Caco-2 (cell line): ENCODE measurements at places on chromosomes 16 and 17. TPM values are rescaled to one million over a fixed set of nuclear protein-coding genes. Genes with fewer than 3 reads are reported as not detected.

DNA sequence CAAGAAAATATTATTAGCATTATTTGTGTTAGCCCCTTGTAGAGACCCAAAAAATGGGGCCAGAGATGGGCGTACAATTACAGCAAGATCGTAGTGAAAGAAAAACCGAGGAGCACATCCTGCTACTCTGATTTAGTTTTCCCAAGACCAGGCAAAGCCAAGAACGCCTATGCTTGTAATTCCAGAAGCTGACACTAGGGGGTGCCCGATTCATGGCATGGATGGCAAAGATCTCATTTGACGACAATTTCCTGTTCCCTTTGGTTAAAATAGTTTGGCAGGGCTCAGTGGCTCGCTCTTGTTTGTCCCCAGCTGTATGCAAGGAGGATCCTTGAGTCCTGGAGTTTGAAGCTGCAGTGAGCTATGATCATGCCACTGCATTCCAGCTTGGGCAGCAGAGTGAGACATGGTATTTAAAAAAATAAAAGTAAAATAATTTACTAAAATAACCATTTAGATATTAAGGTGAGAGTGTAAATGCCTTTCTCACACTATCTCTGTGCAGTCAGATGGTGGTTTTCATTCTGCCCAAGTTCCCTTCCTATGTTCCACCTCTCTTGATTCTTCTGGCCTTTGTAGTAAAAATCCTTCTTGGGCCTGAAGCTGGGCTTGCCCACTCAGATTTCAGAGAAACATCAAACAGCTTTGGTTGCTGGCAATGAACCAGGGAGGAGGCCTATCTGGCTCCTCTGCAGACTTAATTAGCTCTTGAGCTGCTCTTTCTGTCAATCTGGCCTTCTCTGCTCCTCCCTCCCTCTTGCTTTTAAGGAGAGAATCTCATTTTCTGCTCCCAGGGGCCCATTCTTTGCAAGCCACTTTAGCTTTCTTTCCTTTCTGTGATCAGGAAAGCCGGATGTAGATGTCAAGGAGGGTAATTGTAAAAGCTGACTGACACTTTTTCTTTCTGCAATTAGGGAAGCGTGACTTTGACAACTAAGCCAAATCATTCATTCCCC is 31.2 kb downstream of the TMEM238L start:
- no peaks in the 10 kb centered on the region for H3K27me3 ChIP-seq
- H3K36me3 ChIP-seq = no peaks in the 10 kb centered on the region
- no peak overlapping the region for H3K4me3 ChIP-seq
- no peak overlapping the region for H3K27ac ChIP-seq

DNA sequence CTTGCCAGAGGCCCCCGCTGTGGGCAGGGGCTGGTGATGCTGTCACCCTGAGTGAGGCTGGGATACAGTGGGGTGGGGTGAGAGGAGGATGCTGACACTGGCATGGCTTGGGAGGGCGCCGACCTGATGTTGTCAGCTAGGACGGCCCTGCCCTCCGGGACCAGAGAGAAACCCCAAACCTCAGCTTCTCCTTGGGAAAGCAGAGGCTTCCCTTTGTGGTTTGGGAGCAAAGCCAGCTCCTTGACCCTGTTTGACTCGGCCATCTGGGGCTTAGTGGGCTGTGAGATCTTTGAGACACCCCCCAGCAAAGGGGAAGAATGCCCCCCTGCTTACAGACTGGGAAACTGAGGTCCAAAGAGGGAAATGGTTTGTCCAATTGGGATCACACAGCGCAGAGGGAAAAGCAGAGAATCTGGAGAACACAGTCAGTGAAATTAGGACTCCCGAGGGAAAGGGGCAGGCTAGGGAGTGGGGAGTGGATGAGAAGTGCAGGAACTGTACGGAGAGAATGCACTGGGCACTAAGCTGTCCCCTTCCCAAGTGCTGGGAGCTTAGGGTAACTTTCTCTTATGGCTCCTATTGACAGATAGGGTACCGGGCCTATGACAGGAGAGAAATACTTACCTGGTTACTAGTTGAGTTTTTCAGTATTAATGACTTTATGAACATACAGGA is 40.7 kb upstream of the DLX4 start:
- H3K27ac ChIP-seq = no peak overlapping the region
- no peaks in the 10 kb centered on the region for H3K27me3 ChIP-seq
- no peak overlapping the region for H3K4me3 ChIP-seq
- H3K36me3 ChIP-seq = no peaks in the 10 kb centered on the region
- DNase-seq = no peak
- H3K4me1 ChIP-seq = peaks cover 23% of the 10 kb centered on the region

GRCh38 chr16:87515475-87516330 is 22.9 kb upstream of the ZCCHC14 start:
- no peaks in the 10 kb centered on the region for H3K27me3 ChIP-seq
- H3K27ac ChIP-seq = no peak overlapping the region
- DNase-seq = no peak
- H3K4me1 ChIP-seq = no peaks in the 10 kb centered on the region
- H3K36me3 ChIP-seq = no peaks in the 10 kb centered on the region

Gene ACSM2B
- 0.56 and 1.4 TPM in 2 replicates for total RNA-seq

DNA sequence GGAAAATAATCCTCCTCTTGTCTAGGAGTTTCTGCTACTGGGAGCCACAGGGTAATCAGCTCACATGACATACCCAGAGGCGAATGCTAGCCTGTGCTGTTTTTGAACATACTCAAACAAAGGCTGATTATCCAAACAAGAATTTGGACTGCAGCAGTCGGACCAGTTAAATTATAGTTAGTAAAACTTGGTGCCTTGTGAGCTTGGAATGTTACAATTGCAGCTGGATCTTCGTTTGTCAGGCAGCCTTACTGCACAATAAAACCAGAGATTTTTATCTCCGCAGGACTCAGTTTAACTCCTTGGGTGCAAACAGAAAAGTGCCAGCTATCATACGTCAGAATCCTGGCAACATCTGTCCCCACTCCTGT is 163.8 kb upstream of the TBX2 start:
- H3K27ac ChIP-seq = peak overlapping the region; percentile 55
- H3K36me3 ChIP-seq = no peaks in the 10 kb centered on the region
- no peaks in the 10 kb centered on the region for H3K27me3 ChIP-seq
- no peak overlapping the region for H3K4me3 ChIP-seq

DNA sequence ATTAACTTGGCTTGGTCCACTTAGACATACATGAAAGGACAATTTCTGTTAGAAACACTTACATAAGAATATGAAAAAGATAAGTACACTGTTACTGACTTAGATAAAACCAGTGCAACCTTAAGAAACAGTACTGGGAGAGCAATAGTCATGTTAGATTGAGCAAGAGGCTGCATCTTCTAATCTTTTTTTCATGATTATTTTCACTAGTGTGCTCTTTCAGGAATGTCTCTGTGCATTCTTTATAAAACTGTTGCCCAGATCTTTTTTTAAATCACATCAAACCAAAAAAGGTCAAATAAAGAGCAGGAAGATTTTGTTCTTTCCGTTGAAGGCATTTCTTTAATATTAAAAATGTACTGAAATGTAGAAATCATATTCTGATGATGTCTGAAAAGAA is 100.7 kb upstream of the AXIN2 start:
- H3K4me3 ChIP-seq = no peak overlapping the region
- H3K27me3 ChIP-seq = no peaks in the 10 kb centered on the region
- peaks cover 14% of the 10 kb centered on the region for H3K4me1 ChIP-seq
- no peak overlapping the region for H3K27ac ChIP-seq
- DNase-seq = no peak

DNA sequence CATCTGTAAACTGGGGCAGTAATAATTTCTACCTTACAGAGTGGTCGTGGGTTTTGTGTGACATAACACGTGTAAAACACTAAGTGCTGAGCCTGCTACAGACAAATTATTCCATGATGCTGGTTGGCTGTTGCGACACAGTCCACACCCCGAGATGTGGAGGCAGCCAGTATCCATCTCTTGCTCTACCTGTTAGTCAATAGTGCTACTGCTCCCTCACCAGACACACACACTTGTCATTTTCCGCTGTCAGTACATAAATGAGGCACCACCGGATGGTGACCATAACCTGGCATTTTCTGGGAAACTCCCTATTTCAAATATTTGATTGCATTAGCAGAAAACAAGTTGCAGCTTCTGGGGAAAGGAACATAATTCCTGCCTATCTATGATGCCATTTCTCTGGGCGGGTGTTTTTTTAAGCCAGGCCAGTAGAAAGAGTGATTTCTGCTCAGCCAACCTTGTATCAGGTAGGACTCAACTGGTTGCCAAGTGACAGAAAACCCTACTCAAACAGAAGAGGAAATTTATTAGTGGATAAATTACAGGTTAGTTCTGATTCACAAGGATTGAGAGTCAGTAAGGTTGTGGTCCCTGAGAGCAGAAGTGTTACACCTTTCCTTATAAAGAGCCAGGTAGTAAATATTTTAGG is 24.1 kb downstream of the DNAJA2 start:
- peaks cover 7% of the 10 kb centered on the region for H3K4me1 ChIP-seq
- H3K27ac ChIP-seq = no peak overlapping the region
- H3K4me3 ChIP-seq = no peak overlapping the region
- H3K36me3 ChIP-seq = no peaks in the 10 kb centered on the region

Gene SLFN12
- total RNA-seq = not detected in 2 replicates

DNA sequence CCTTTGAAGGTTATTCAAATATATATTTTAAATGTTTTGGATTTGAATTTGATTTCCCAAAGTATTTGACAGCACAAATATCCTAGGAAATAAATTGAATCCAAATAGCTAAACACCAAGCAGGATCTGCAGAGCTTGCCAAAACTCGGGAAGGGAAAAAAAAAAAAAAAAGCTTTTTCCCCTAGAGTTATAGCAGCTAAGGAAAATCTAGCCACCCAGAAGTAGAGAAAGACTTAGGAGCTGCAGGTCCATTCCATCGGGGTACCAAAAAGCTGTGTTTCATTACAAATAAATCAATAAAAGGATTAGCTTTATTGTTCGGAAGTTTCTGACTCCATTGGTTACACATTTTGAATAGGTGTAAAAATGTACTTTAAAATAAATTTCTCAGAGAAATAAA is 19.3 kb downstream of the HSF5 start:
- no peak for DNase-seq
- H3K4me1 ChIP-seq = no peaks in the 10 kb centered on the region
- no peak overlapping the region for H3K4me3 ChIP-seq

Gene OSGIN1
- 18.6 and 21.8 TPM in 2 replicates for total RNA-seq

DNA sequence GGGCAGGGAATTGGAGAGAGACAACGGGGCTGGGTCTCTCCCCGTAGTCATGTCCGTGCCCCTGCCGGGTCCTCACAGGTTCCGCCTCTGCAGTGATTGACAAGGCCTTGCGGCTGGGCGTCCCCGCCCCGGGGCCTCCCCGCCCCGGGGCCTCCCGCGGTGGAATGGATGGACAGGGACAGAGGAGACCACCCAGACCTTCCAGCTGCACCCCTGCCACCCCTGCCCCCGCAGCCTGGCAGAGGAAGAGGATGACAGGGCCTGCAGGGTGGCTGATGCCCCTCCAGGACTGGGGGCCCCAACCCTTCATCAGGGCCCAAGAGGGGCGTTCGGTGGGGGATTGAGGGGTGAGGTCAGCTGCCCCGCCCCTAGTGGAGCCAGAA is 216.4 kb upstream of the CIBAR2 start:
- no peaks in the 10 kb centered on the region for H3K36me3 ChIP-seq
- no peak for DNase-seq
- H3K27me3 ChIP-seq = no peaks in the 10 kb centered on the region

- no peaks in the 10 kb centered on the region for H3K27me3 ChIP-seq
- no peak overlapping the region for H3K27ac ChIP-seq
- DNase-seq = no peak
Observed at GRCh38 chr16:77462894-77463293, 28.1 kb upstream of the ADAMTS18 start.

DNA sequence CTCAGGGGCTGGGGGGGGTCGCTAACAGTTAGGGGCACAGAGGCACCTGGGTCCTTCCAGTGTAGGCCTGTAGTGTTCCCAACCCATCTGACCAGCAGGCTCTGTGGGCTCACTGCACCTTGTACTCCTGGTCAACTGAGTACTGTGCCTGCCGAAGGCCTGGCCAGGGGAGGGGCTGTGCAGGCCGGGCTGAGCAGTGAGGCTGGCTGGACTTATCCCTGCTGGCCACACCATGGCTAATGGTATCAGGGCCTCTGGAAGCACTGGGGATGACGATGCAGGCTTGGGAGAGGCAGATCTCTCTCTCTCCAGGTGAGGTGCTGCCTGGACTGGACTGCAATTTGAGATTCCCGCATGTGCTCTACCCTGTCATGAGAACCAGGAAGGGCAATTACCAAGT is 58.9 kb upstream of the SDK2 start:
- H3K27ac ChIP-seq = no peak overlapping the region
- H3K36me3 ChIP-seq = no peaks in the 10 kb centered on the region
- no peak for DNase-seq

DNA sequence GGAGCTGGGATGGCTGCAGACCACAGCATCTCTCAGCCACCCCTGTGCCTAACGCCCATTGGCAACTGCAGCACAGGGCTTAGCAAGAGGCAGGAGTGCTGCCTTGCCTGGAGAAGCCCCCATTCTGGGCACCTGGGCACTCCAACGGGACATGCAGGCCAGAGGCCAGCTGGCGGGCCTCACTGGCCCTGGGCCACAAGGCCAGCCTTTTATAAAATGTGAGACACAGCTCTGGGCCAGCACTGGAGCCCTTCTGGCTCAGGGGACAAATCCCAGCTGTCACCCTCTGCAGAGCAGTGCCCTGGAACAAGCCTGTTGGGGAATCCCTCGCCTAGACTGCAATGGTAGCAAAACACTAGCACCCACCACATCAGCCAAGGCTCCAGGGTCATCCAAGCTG is 171.8 kb downstream of the WSCD1 start:
- no peaks in the 10 kb centered on the region for H3K27me3 ChIP-seq
- no peaks in the 10 kb centered on the region for H3K36me3 ChIP-seq
- DNase-seq = no peak
- no peak overlapping the region for H3K27ac ChIP-seq
- no peak overlapping the region for H3K4me3 ChIP-seq
- no peaks in the 10 kb centered on the region for H3K4me1 ChIP-seq

Gene ATP1B2
- total RNA-seq = 0.11 and 0.14 TPM in 2 replicates

Gene KAT7
- 131 and 137 TPM in 2 replicates for total RNA-seq

DNA sequence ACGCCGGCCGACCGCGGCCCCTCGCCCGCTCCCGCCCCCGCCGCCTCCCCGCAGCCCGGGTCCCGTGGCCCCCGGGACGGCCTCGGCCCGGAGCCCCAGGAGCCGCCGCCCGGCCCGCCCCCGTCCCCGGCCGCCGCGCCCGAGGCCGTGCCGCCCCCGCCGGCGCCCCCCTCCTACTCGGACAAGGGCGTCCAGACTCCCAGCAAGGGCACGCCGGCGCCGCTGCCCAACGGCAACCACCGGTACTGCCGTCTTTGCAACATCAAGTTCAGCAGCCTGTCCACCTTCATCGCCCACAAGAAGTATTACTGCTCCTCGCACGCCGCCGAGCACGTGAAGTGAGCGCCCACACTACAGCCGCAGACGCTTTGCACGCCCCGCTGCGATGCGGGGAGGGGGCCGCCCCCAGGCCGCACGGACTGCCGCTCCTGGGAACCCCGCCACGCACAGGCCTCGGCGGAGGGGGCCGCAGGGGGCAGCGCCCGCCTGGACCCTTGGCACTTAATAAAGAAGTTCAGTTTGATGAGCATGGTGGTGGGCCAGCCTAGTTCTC is 35.5 kb upstream of the ZC3H18 start:
- H3K27ac ChIP-seq = no peak overlapping the region
- H3K4me1 ChIP-seq = 0 out of 2 replicates have a peak, but pooled peaks cover 1% of the 10 kb centered on the region
- H3K27me3 ChIP-seq = no peaks in the 10 kb centered on the region
- no peak overlapping the region for H3K4me3 ChIP-seq
- no peaks in the 10 kb centered on the region; the same call in 1 of the 2 replicates for H3K36me3 ChIP-seq

Gene CCL17
- not detected in 2 replicates for total RNA-seq
